ENCODE measurements at places on chromosomes 13 and 19. TPM values are rescaled to one million over a fixed set of nuclear protein-coding genes. Genes with fewer than 3 reads are reported as not detected.

DNA sequence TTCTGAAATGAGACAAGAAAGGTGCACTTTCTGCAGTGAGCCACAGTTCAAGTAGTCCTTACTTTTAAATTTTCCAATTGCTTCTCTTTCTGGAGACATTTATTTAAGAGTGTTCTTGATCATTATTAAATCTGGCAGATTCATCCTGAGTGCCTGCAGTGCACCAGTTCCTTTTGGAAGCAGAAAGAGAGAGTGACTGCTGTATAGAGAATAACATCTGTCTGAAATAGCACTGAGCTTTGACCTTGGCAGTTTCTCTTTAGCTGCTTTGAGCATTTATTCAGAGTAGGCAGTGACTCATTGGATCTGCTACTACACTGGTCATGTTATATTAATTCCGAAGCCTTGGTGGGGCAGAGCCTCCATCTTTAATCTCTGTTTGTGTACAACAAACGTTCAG is 1373.7 kb downstream of the PCDH9 start:
- H3K4me3 ChIP-seq, result no peak overlapping the region
- no peaks in the 10 kb centered on the region for H3K36me3 ChIP-seq
- H3K27ac ChIP-seq, result no peak overlapping the region
- peak; percentile 85 for DNase-seq

Gene IER2
- total RNA-seq, result 26.4 TPM

GRCh38 chr13:86269511-86269910 is 470.3 kb upstream of the SLITRK6 start:
- DNase-seq, result no peak
- no peak overlapping the region for H3K27ac ChIP-seq
- no peaks in the 10 kb centered on the region for H3K27me3 ChIP-seq
- no peaks in the 10 kb centered on the region for H3K36me3 ChIP-seq

DNA sequence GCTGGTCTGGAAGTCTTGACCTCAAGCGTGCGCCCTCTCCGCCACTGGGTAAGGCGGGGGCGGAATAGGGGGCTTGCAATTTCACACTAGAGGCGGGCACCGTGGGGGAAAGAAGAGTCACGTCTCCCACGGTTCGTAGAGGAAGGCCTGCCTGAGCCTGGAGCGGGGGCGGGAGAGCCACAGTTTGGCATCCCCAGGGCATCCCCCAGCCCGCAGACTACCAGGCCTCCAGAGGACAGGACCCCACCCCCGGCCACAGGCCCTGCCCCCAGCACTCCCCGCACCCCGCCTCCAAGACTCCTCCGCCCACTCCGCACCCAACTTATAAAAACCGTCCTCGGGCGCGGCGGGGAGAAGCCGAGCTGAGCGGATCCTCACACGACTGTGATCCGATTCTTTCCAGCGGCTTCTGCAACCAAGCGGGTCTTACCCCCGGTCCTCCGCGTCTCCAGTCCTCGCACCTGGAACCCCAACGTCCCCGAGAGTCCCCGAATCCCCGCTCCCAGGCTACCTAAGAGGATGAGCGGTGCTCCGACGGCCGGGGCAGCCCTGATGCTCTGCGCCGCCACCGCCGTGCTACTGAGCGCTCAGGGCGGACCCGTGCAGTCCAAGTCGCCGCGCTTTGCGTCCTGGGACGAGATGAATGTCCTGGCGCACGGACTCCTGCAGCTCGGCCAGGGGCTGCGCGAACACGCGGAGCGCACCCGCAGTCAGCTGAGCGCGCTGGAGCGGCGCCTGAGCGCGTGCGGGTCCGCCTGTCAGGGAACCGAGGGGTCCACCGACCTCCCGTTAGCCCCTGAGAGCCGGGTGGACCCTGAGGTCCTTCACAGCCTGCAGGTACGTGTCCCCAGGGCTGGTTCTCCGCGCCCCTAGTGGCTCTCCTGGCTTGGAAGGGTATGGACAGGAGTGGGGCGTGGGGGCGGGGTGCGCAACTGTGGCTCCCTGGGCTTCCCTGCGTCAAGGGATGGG is at the start of gene ANGPTL4:
ANGPTL4 (plus strand) TSS at position 353 of the 969 bp plus-strand sequence; CDS start at position 520, 167 bp downstream.
- peaks cover 25% of the 10 kb centered on the region for H3K4me1 ChIP-seq
- peak within 1 kb of the TSS; percentile 57 for H3K4me3 ChIP-seq
- H3K27me3 ChIP-seq, result no peaks in the 10 kb centered on the region
- H3K36me3 ChIP-seq, result no peaks in the 10 kb centered on the region

Data from fibroblast of lung (primary cell).